ENCODE measurements at places on chromosomes 4 and X.
A peak's percentile ranks its signal among the peaks of the same experiment; 100 is the strongest.

GRCh38 chrX:37697169-37697760 lies 11.7 kb downstream of the XK start:
- DNase-seq = no peak

DNA sequence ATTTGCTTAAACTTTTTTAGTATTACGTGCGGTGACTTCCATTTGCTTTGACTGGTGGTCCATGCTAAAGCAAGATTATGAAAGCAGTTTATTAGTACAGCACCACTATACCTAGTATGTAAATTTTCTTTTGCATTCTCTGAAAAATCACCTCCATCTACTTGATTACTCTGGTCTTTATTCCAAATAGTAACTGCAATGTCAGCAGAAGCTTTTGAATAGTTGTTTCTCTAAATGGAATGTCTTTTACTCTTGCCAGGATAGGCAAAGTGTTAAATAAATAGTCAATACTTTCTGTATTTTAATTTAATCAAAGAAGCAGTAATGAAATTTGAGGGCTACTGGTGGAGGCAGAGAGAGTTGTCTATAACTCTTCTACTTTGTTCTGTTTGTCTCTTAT lies 167.2 kb upstream of the SLC4A4 start:
- DNase-seq = no peak

- DNase-seq = no peak
Observed at GRCh38 chrX:20857746-20858145, 516.5 kb upstream of the CNKSR2 start.

- DNase-seq = no peak
Observed at GRCh38 chr4:83083925-83084475, 30.5 kb downstream of the PLAC8 start.

DNA sequence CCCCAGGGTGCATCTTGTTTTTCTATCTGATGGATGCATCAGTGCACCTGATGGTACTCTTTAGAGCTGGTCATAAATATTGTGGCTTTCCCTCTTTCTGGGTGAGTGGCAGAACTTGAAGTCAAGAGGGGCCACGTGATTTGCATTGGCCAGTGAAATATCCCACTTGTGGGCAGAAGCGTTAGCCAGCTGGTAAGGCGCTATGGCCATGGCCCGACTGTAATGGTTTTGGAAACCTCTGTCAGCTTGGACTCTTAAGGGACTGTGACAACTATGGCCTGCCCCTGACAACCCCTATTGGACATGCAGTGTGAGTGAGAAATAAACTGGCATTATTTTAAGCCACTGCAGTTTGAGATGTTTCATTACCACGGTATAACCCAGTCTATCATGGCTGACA lies 72.8 kb downstream of the SEL1L3 start:
- no peak for DNase-seq

DNA sequence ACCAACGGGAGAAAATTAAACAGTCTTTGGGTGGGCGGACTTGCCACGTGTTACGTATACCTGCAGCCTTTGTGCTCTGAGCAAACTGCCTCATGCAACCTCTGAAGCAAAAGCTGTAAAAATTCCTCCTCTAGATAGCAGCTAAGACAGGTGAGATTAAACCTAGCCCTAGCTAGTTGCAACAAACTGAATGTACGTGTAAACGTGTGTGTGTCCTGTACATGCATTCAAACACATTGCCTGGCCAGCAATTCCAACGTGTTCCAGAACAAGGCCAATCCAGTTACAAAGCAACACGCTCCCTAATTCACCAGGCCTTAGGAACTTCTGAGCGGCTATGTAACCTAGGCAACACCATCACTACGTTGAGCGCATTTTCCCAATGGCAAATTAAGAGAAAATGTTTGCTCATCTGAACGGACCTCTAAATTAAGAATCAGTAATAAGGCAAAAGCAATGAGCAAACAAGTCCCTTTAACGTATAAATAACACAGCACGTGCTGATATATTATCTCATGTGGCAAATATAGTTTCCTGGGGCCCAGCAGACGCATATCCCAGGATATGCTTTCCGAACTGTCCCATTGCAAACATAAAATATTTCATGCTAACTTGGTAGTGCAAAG lies 792 bp downstream of the PPID start:
- DNase-seq = peak; percentile 3

- DNase-seq = no peak
Observed at GRCh38 chrX:2463973-2464676, 36.7 kb downstream of the DHRSX start.

DNA sequence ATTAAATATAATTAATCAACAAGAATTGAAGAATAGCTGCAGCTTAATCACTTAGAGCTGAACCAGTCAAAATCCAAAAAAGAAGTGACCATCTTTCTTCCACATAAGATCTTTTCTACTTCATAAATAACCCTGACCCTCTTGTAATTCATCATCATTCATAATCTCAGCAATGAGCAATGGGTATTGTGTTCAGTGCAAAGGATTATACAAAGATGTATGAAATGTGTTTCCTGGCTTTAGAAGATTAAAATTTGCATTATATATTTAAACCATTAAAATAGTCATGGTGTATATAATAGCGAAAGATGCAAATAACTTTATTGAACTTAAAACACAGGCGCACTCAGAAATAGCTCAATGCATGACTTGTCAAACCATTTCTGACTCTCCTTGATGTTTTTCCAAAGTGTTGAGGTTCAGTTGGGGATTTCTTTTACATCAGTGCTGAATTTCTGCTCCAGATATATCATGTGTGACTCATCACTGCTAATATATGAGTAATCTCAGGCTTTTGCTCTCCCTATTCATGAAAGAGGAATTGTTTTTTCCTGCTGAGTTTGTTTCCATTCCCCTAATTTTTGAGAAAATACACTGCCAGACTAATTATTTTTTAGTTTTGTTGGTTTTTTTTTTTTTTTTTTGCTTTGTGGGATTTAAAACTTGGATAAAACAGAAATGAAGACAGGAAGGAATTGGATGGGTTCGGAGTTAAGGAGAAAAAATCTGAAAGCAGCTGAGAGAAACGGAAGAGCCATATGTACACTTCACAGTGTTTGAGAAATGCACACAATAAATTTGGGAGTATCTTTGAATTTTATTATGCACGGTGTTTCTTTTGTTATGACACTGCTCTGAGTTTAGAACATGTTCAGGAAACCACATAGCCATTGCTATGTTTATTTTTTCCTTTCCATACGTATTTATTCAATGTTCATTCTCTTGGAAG lies 290.1 kb upstream of the PCDH7 start:
- no peak for DNase-seq

- no peak for DNase-seq
Observed at GRCh38 chrX:124518885-124519284, 172.5 kb downstream of the SH2D1A start.

DNA sequence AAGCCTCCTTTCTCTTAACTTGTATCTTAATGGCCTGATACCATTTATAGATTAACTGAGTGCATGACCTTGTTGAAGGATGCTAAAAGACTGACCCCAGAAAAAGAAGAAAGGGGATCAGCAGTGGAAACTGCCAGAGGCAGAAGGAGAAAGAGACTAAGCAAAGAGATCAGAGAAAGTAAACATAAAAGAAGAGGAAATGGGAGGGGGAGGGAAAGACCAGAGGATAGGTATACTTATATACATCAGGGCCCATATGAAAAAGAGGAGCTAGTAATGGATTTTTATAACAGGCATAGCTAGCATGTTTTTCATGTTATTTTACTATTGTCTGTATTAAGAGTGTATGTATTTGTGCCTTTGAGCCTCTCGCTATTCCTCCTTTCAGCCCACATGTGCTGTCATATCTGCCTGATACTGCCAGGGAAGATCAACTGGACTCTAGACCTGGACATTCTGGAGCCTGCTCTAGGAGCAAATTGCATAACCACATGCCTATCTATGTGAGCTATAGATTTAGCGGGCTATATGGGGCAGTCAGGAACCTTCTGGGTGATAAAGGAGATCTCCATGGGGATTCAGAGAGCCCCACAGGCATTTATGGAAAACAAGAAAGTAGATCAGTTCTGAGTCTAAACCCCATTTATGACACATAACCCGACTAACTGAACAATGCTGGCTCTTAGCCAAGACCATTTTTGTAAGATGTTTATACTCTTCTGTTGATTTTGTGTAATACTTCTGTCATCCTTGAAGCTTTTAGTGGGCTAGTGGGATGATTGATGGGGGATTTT lies 13.4 kb upstream of the SNX12 start:
- DNase-seq = no peak

- DNase-seq = no peak
Observed at GRCh38 chr4:101682946-101683345, 107.6 kb upstream of the BANK1 start.

DNA sequence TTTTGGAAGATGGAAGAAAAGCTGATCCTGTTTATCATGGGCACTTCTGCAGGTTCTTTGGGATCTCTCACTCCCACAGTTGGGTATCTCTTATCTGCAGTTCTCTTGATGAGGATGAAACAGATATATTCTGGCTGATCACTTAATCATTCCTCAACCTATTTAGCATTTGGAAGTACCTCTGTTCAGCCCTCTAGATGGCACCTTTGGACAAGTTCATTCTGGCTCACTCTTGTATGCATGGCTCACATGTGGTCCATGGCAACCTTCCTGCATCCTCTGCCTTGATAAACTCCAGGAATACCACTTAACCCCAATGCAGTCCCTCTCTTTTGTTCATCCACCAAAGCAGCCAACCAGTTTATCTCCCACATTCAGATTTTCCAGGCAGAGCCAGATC lies 74.2 kb downstream of the SMARCA5 start:
- DNase-seq = no peak

GRCh38 chr4:2166253-2166652 lies 75.7 kb downstream of the HAUS3 start:
- no peak for DNase-seq

DNA sequence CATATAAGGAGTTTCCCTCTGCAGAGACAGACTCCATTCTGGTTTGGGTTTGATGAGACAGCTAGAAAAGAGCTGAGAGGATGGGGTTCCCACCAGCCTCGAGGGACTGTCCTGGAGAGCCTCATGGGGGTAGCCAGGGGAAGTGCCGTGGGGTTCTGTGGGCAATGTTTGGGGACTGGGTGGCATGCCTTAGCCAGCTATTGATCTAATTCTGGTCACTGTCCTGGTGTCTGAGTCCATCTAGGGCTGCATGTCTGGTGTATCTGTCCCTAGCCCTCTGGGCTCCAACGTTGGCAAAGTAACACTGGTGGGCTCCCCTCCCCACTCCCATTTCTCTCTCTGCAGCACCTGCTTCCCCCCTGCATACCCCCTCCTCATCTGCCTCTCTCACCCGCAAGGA lies 135.4 kb downstream of the SMIM20 start:
- DNase-seq = no peak
